ENCODE measurements at places on chromosomes 2 and 18. TPM values are rescaled to one million over a fixed set of nuclear protein-coding genes. Genes with fewer than 3 reads are reported as not detected.
A peak's percentile ranks its signal among the peaks of the same experiment; 100 is the strongest.

GRCh38 chr2:102421890-102422759, 835 bp upstream of the IL18RAP start:
- H3K27me3 ChIP-seq, result no peaks in the 10 kb centered on the region
- H3K4me3 ChIP-seq, result peak overlapping the region; percentile 39
- H3K4me1 ChIP-seq, result peaks cover 36% of the 10 kb centered on the region
- peak overlapping the region; percentile 3 for H3K27ac ChIP-seq

DNA sequence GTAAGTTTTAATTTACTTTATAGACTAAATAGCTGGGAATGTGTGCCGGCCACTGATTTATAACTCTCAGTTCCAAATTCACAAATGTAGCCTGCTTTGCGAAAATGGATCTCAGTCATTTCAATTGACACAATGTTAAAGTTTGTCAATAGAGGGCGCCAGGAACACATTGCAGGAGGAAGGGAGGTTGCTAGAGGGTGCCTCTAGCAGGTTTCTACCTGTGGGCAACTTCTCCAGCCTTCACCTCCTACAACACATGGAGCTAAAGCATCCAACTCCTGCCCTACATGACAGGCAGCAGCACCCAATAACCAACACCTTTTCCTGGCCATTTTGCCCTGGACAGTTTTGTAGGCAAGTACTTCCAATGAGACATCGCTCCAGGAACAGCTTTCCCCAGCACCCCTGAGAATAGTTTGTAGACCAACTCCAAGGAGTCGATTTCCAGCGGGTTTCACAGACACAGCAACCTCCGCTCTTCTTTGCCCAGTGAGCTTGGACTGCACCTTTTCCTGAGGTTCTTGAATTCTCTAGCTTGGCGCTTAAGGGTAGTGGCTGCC, 784.8 kb upstream of the CDH2 start:
- DNase-seq, result no peak
- H3K4me1 ChIP-seq, result no peaks in the 10 kb centered on the region
- H3K27me3 ChIP-seq, result no peaks in the 10 kb centered on the region
- H3K4me3 ChIP-seq, result no peak overlapping the region
- no peak overlapping the region for H3K27ac ChIP-seq
- H3K36me3 ChIP-seq, result no peaks in the 10 kb centered on the region

- H3K36me3 ChIP-seq, result no peaks in the 10 kb centered on the region
- peaks cover 2% of the 10 kb centered on the region for H3K27me3 ChIP-seq
- H3K4me3 ChIP-seq, result no peak overlapping the region
- no peak overlapping the region for H3K27ac ChIP-seq
- no peaks in the 10 kb centered on the region for H3K4me1 ChIP-seq
Observed at GRCh38 chr18:50113726-50114125, 81.2 kb downstream of the MYO5B start.

DNA sequence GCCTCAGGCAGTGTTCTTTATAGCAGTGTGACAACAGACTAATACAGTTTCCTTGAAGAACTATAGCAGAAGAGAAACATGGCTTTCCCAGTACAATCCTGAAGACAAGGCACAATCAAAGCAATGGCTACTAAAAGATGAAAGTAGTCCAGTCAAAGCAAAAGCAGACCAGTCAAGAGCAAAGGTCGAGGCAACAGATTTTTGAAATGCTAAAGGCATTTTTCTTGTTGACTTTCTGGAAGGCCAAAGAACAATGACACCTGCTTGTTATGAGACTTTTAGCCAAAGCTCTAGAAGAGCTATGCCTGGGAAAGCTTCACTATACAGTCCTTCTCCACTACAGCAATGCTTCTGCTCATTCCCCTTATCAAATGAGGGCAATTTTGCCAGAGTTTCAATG, 269.9 kb downstream of the EXOC6B start:
- DNase-seq, result no peak
- H3K36me3 ChIP-seq, result no peaks in the 10 kb centered on the region
- H3K4me1 ChIP-seq, result no peaks in the 10 kb centered on the region

CTNNA2 gene
- not detected for total RNA-seq

NT5DC4 gene
- total RNA-seq, result not detected

MC4R gene
- total RNA-seq, result not detected

EIF2B4 gene
- total RNA-seq, result 35.6 TPM

VWC2L gene
- total RNA-seq, result not detected

C18orf63 gene
- not detected for total RNA-seq

SLC4A3 gene
- 0.13 TPM for total RNA-seq

DNA sequence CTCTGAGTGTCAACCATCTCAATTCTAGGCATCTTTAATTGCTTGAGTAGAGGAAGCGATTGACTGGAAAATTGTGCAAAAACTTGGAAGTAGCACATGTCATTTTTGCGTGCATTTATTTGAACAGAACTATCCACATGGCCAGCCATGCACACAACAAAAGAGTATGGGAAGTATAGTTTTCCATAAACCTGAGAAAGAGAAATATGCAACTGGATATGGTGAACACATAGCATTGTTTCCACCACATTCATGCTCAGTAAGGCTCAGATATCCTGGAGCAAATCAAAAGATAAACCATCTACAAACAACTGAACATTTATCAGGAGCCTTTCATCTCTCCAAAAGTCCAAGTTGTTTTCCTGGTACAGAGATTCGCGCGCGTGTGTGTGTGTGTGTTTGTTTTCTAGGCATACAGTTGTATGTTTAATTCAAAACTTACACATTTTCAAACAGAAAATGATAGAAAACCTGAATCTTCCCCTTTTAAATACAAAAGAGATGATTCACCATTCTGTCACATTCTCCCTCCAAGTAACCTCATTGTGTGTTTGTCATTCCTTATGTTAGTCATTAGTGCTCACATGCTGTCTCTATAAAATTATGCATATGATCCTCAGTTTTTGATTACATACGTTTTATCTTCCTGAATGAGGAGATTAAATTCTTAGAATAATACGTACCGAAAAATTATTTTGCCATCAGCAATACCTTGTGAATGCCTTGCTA, 780.4 kb upstream of the NRXN1 start:
- no peak overlapping the region for H3K4me3 ChIP-seq
- H3K36me3 ChIP-seq, result no peaks in the 10 kb centered on the region
- no peak for DNase-seq
- H3K27me3 ChIP-seq, result no peaks in the 10 kb centered on the region

GRCh38 chr2:234404957-234405356, 91.9 kb downstream of the ARL4C start:
- H3K27ac ChIP-seq, result no peak overlapping the region
- no peaks in the 10 kb centered on the region for H3K27me3 ChIP-seq
- DNase-seq, result no peak
- peaks cover 4% of the 10 kb centered on the region for H3K4me1 ChIP-seq
- no peaks in the 10 kb centered on the region for H3K36me3 ChIP-seq

Measured in T-cell (primary cell).